Effector CD4-positive, alpha-beta T cell (primary cell): ENCODE measurements at places on chromosomes 5 and 9.

DNA sequence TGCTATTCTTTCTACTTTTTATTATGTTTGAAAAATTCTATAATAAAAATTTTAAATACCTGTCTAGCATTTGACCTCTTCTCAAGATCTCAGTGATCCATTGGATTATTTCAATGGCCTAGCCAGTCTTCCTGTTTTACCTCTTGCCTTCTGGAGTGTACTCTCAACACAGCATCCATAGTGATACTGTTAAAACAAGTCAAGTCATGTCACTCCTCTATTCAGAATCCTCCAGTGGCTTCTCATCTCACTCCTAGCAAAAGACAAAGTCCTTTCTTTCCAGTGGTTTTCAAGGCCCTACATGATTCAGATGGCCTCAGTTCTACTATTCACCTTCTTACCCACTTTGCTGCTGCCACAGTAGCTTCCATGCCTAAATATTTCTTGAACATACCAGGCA lies 1.8 kb downstream of the MARVELD2 start:
- no peak for DNase-seq

GRCh38 chr9:71984403-71984802 lies 73.0 kb downstream of the C9orf85 start:
- DNase-seq: no peak

DNA sequence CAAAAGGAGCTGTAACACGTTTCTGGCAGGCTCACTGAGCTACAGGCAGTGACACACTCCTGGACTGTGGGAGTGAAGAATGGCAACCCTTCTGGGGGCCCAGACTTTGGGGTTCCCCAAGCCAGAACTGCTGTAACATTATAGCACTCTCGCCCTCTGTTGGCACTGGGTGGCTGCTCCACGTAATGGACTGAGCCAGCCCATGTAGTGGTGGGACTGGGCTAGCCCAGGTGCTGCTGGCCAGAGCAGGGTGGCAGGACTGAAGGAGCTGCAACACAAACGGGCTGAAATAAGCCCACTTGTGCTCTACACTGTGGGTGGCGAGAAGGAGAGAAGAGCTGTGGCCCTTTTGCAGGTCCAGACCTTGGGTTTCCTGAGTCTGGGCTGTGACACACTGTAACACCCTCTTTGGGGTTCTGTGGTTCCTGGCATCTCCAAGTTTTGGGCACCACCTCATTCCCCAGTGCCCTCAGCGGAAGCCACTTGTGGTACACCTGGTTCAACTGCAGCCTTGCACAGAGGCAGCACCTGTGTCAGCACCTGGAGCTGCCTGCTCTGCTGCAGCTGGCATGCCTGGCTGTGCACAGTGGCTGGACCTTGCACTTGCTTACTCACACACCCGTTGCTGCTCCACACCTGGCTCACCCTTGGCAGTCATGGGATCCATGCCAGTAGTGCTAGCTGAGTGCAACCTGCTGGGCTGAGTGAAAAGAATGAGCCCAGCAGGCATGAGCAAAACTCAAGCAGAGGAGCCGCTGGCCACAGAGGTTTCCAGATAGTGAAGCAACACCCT lies 95.0 kb upstream of the PRR16 start:
- DNase-seq: no peak

- DNase-seq: no peak
Measured at GRCh38 chr5:39670391-39670790, 245.6 kb upstream of the DAB2 start.

- no peak for DNase-seq
Measured at GRCh38 chr5:54990841-54991258, 5.5 kb upstream of the ESM1 start.

- no peak for DNase-seq
Measured at GRCh38 chr9:100058699-100059579, 39.9 kb downstream of the ERP44 start.

DNA sequence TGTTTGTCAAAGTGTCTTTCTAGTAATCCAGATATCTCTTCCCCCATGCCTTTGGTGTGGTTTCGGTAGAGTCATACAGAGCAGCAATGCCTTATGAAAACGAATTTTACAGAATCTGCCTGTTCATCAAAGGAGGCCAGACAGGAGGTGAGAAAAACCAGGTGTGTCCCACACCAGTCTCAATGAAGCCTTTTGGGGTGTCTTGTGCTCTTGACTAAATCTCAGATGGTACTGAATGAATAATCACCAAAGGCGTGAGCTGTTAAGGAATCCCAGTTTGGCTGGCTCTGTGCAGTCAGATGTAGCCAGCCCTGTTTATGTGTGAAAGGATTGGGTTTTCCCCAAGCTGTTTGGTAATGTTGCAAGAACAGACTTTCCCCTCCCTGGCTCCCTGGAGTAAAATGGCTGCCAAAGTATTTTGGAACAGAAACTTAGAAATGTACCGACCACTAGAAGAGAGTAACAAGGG lies 70.8 kb upstream of the CDKN2B start:
- peak; percentile 2 for DNase-seq

DNA sequence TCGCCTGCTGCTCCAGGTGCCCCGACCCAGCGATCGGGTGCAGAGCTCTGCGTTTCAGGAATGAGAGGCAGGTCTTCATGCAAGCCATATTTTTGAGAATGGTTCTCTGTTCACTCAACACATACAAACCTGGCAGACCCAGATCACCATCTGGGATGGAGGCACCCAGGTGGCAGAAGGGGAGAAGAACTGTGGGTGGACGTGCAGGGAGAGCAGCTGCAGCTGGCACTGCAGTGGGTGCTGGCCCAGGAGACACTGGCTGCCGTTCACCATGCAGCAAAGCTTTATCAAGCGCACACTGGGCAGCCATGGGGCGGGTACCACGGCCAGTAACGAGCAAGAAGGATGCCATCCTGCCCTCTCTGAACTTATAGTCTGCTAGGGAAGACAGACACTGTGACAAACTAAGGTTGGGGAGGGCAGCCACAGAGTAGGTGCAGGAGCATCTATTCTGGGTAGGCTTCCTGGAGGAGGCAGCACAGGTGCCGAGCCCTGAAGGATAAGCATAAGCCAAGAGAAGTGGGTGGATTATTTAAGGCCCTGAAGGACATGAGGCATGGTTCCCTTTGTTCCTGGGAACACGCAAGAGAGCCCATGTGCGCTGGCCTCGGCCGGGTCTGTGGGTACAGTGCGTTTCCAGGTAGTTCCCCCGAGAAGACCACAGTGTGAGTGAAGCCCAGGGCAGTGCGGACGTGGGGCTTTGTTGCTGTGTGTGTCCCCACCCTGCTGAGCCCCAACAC lies 46.2 kb upstream of the FCN2 start:
- no peak for DNase-seq

DNA sequence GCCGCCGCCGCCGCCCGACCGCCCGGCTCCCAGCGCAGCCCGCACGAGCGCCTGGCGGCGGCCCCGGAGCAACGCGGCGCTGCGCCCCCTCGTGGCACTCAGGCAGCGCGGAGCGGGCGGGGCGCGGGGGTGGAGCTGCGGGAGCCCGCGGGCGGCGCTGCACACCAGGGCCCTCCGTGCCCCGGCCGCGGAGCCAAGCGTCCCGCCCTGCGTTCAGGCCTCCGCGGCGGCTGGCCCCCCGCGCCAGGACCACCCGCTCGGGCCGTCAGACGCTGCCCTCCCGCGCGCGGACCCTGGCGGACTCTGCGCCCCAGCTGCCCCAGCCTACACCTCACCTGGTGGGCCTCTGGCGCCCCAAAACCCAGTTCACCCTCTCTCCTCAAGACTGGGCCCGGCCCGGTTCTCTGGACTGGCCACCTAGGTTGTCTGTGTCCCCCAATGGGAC lies at the start of gene RASGEF1C:
TSS of gene RASGEF1C (minus strand) at position 75 of the 445 bp plus-strand sequence. CDS start 71,159 bp downstream, outside the sequence.
- peak; percentile 36 for DNase-seq

DNA sequence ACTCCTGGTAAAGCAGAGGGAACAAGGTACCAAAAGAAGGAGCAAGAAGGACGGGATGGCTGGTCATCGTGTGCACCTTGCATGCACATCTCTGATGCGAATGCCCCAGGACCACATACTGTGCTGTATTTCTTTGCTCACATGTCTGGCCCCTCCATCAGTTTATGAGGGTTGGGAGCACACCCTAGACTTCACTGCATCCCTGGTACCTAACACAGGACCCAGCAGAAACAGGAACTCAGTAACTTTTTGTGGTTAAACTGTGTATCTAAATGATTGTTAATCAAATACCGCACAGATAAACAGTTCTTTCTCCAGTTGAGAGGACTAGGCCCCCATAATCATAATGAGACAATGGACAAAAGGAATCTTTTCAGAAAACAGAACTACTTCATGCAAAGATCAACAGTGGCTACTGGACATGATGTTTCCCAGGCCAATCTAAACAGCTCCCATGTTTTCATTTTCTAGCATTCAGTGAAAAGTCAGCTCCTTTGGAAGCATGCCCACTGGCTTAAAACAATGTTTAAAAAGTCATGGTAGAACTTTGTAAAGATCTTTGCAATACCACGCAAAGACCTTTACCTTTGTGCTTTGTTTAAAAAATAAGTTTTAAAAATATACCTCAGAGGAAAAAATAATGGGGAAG lies 55.5 kb upstream of the IFNK start:
- no peak for DNase-seq

GRCh38 chr5:5721881-5722280 lies 299.4 kb downstream of the ICE1 start:
- no peak for DNase-seq

DNA sequence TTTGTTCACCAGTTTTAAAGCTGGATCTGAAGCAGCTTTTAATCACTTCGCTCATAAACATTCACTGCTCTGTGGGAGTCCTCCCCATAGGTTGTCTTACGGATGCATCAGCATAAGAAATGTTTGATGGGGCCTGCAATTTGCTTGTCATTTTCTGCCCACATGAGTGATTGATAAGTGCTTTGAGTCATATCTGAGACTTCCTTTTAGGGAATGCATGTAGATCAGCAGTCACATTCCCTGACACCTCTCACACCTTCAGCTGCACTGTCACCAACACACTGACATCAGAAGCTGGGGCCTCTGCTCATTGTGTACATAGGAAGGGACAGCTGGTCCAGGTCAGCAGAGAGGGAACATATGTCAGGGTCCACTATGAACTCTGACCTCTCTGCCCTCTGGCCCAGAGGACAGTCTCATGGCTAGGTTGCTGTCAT lies 84.1 kb upstream of the SPATA31D4 start:
- no peak for DNase-seq

DNA sequence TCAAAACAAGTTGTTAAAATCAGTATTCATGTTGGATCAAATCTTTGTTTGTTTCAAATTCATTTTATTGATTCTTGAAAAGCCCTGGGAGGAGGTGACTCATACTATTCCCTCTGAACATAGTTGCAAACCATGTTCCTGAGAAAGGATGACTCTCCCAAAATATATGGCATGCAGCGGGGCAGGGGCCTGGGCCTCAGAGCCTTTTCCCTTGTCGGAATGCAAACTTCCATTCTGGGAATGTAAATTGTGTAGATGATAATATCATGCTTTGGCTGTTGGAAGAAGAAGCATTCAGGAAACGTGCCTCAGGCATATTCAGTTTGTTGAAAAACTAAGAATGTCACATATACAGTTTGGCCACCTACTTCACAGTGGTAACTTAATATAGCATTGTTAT lies 242.0 kb downstream of the AUH start:
- DNase-seq: no peak

GRCh38 chr5:43386960-43387362 lies 25.2 kb downstream of the CCL28 start:
- no peak for DNase-seq

- no peak for DNase-seq
Measured at GRCh38 chr9:91919621-91920020, 30.4 kb downstream of the ROR2 start.

- DNase-seq: peak; percentile 31
Measured at GRCh38 chr5:157197086-157197485, 16.4 kb downstream of the ITK start.

- no peak for DNase-seq
Measured at GRCh38 chr5:9431496-9432258, 114.2 kb downstream of the SEMA5A start.

DNA sequence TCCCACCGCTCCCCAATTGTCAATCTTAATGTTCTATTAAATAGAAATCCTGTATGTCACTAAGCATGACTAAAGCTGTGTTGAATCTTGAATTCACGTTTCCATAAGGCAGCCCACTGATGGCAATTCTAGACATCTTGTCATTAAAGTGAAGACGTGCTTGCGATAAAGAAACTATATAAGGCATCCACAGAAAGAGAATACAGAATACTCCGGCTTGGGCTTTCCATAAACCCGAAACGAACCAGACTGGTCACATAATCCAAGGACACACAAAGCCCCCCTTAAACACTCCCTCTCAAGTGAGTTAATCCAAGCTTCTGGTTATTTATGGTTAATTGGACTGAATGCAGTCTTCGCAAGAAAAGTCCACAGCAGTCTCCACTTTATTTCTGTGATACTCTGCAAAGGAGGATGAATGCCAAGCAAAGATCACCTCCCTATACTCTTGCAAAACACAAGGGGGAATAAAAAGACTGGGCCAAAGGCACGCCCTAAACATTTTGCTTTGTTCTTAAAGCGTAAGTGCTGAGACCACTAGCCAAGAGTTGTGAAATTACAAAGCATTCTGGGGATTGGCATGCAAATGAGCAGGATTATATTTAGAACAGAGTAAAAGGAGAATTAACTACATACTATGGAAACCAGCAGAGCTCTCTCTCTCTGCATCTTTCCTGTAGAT lies 54.7 kb downstream of the DPYSL3 start:
- no peak for DNase-seq

- DNase-seq: no peak
Measured at GRCh38 chr5:74393943-74394342, 246.6 kb downstream of the ENC1 start.

DNA sequence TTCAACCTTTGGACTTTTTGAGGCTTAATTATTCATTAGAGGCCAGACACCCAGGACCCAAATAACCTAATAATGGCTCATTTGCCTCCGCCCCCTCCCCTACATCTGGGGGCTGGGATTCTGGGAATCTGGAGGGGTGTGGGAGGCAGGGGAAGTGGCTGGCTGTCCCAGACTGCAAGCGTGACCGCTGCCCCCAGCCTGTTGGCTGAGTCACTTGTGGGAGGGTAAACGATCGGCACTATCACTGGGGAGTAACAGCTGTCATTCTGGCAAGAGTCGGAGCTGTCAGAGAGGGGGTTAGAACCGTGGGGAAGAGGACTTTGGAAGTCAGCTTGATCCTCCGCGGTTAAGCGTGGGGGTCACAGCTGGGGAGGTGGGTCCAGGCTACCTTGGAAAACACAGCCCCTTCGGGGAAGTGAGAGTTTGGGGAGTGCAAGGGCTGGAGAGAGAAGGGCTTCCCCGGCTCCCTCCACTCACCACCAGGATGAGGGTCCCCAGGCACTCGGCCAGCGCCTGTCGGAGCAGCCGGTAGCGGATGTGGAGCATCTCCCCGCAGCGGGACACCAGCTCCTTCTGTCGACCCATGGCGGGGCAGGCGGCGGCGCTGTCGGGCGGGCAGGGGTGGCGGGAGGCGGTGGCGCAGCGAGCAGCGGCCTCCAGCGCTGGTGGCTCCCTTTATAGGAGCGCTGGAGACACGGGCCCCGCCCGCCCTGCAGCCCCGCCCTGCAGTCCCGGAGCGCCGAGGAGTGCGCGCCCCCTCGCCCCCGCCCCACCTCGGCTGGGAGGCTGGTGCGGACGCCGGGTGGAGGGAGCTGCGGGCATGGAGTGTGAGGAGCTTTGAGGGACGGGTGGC lies at the start of gene AQP3:
TSS of gene AQP3 (minus strand) at position 648 of the 853 bp plus-strand sequence. CDS start at position 585, 63 bp downstream.
- DNase-seq: peak; percentile 70
